ENCODE measurements at places on chromosomes 13 and 19. TPM values are rescaled to one million over a fixed set of nuclear protein-coding genes. Genes with fewer than 3 reads are reported as not detected.

FFAR1 gene
- not detected for total RNA-seq

DNA sequence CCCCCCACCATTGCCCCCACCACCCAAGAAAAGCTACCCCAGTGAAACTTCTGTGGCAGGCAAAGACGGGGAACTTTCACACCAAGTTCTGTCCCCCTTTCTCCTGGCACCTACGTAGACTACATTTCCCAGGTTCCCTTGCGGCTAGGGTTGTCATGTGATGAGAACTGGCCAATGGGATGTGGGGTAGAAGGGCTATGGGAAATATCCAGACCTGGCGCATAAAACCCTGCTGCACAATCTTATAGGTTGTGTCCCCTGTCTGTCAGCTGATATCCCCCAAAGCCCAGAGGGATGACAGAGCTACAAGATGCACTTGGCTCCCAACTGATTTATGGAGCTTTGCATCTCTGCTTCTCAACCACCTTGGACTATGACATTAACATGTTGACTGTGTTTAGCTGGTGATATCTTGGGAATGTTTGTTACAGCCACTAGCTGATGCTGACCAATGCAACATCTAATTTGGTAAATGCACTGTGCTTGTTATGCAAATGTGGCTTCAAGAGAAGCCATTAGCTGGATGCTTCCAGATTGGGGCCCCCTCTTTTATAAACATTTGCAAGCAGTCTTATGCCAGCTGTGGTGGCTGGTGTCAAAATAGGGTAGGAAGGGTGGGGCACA lies 6.1 kb downstream of the SH2D3A start:
- H3K4me3 ChIP-seq: no peak overlapping the region
- H3K27ac ChIP-seq: no peak overlapping the region

GRCh38 chr13:82088781-82089180 lies 1747.9 kb upstream of the SPRY2 start:
- no peaks in the 10 kb centered on the region for H3K27me3 ChIP-seq
- no peaks in the 10 kb centered on the region for H3K36me3 ChIP-seq
- H3K27ac ChIP-seq: no peak overlapping the region
- no peaks in the 10 kb centered on the region for H3K4me1 ChIP-seq
- no peak overlapping the region for H3K4me3 ChIP-seq

ZNF607 gene
- total RNA-seq: 4.4 TPM

DNA sequence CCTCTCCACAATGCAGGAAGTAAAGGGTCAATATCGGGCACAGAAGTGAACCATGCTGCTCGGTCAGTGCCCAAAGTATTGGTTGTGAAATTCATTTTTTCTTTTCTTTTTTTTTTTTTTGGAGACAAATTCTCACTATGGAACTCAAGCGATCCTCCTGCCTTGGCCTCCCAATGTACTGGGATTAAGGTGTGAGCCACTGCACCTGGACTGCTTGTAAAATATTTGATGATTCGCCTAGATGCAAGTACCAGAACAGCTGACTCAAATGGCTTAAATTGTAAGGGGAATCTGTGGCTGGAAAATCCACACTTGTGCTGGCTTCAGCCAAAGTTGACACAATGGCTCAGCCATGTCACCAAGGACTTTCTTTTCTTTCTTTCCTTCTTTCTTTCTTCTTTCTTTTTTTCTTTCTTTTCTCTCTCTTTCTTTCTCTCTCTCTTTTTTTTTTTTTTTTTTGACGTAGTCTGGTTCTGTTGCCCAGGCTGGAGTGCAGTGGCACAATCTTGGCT lies 43.7 kb downstream of the NUMBL start:
- no peak overlapping the region for H3K4me3 ChIP-seq
- H3K4me1 ChIP-seq: no peaks in the 10 kb centered on the region
- no peak for DNase-seq
- H3K27ac ChIP-seq: no peak overlapping the region
- no peaks in the 10 kb centered on the region for H3K27me3 ChIP-seq

DNA sequence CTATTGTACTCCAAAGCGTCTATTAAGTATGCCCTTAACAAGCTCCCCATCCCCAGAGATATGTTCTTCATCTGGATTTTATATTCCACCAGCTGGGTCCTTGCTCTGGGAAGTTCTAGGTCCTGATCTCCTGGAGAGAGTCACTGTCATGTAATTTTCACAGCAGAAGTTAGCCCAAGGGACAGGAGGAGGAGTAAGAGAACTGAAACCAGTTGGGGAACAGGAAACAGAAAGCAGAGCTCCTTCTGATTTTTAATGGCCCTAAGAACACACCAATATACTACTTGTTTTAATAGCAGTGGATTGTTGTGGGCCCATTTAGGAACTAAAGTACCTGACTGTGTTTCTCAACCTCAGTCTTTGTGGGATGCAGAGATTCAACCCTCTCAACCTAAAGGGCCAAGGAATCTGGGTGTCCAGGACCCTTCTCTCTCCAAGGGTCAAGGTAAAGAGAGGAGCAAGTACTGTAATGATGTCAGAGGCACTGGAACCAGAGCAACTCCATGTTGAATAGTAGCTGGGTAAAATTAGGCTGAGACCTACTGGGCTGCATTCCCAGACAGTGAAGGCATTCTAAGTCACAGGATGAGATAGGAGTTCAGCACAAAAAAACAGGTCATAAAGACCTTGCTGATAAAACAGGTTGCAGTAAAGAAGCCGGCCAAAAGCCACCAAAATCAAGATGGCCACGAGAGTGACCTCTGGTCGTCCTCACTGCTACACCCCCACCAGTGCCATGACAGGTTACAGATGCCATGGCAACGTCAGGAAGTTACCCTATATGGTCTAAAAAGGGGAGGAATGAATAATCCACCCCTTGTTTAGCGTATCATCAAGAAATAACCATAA lies 8.1 kb upstream of the FPR3 start:
- no peak overlapping the region for H3K4me3 ChIP-seq
- no peak overlapping the region for H3K27ac ChIP-seq
- no peaks in the 10 kb centered on the region for H3K36me3 ChIP-seq
- H3K4me1 ChIP-seq: no peaks in the 10 kb centered on the region
- no peak for DNase-seq
- no peaks in the 10 kb centered on the region for H3K27me3 ChIP-seq

GRCh38 chr13:98672947-98673613 lies 79.4 kb downstream of the SLC15A1 start:
- no peak overlapping the region for H3K27ac ChIP-seq
- H3K4me3 ChIP-seq: no peak overlapping the region
- H3K27me3 ChIP-seq: peaks cover 8% of the 10 kb centered on the region
- DNase-seq: peak; percentile 66

NPHS1 gene
- not detected for total RNA-seq

DNA sequence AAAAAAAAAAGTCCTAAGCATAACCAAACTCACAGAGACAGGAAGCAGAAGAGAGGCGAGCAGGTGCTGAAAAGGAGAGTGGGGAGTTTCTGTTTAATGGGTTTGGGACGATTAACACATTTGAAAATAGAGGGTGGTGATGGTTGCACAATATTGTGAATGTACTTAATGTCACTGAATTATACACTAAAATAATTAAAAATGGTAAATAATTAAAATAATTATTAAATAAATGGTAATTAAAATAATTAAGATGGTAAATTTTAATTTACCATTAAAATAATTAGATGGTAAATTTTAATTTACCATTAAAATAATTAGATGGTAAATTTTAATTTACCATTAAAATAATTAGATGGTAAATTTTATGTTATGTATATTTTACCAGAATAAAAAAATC lies 74.8 kb upstream of the XPO4 start:
- no peaks in the 10 kb centered on the region for H3K27me3 ChIP-seq
- H3K4me1 ChIP-seq: no peaks in the 10 kb centered on the region
- DNase-seq: no peak
- H3K4me3 ChIP-seq: no peak overlapping the region

ZNF285 gene
- total RNA-seq: 1.2 TPM

OR7D2 gene
- total RNA-seq: not detected

GRCh38 chr13:33206425-33206824 lies 79.1 kb downstream of the STARD13 start:
- peaks cover 28% of the 10 kb centered on the region for H3K4me1 ChIP-seq
- DNase-seq: no peak
- no peaks in the 10 kb centered on the region for H3K36me3 ChIP-seq
- H3K4me3 ChIP-seq: no peak overlapping the region
- peaks cover 7% of the 10 kb centered on the region for H3K27me3 ChIP-seq

DNA sequence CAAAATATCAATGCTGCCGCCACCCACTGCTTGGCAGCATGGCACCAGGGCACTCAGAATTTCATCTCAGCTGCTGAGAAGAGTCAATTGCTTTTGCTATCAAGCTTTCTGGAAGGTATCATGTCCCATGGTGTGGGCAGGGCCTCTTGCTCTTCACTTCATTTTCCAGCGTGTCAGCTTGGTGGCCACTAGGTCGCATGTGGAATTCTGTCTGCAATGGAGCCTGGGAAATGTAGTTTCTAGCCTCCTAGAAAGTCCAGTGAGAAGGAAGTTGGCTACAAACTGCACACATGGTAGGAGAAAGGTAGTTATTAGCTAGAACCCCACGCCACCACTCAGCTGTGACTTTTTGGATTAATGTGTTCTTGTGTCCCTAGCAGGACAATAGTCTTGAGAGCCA lies 105.3 kb downstream of the MYO16 start:
- no peak overlapping the region for H3K27ac ChIP-seq
- H3K27me3 ChIP-seq: no peaks in the 10 kb centered on the region
- DNase-seq: no peak
- no peaks in the 10 kb centered on the region for H3K36me3 ChIP-seq
- no peak overlapping the region for H3K4me3 ChIP-seq

DNA sequence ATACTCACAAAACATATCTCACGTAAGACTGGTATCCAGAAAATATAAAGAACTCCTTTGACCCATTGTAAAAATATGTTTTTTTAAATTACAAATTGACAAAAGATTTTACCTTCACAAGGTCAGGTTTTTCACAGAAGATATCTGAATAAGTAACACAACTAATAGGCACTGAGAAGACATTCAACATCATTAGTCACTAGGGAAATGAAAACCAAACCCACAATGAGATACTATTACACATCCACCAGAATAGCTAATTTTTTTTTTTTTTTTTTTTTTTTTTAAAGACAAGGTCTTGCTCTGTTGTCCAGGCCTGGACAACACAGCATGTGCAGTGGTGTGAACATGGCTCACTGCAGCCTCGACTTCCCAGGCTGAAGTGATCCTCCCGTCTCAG lies 157.5 kb downstream of the MIPEP start:
- peaks cover 3% of the 10 kb centered on the region for H3K4me1 ChIP-seq
- H3K27me3 ChIP-seq: no peaks in the 10 kb centered on the region
- no peak overlapping the region for H3K27ac ChIP-seq
- no peak overlapping the region for H3K4me3 ChIP-seq
- DNase-seq: no peak

GRCh38 chr19:11887611-11888531 lies at the start of gene ZNF69:
TSS of gene ZNF69 (plus strand) at chr19:11887782. CDS start at chr19:11887924, 142 bp downstream.
- peaks cover 7% of the 10 kb centered on the region for H3K27me3 ChIP-seq
- peak within 1 kb of the TSS; percentile 74 for H3K27ac ChIP-seq
- peaks cover 21% of the 10 kb centered on the region for H3K4me1 ChIP-seq

NCR1 gene
- total RNA-seq: 0.47 TPM

DNA sequence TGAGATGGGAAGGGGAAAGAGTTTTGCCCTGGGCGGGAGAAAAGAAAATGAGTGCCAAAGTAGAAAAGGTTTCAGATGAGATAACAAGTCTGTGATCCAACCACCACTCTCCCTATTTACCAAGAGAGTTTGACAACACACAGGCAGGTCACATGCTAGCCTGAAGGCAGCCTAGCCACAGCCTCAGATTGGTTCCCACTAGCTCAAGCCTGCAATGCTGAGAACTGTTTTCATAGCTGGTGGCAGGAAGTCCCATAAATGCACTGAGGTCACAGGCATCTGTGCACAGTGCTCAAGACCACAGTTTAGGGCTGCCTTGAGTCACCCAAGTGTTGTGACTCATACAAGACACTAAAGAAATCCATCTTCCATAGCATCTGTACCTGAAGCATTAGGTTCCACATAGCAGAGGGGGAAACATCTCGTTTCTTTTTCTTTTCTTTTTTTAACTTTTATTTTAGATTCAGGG lies 18.5 kb upstream of the POP4 start:
- H3K27me3 ChIP-seq: peaks cover 31% of the 10 kb centered on the region
- no peak overlapping the region for H3K4me3 ChIP-seq
- H3K27ac ChIP-seq: peak overlapping the region; percentile 47
- H3K4me1 ChIP-seq: peaks cover 19% of the 10 kb centered on the region
- peaks cover 5% of the 10 kb centered on the region for H3K36me3 ChIP-seq

GRCh38 chr19:4139614-4140236 lies 13.7 kb upstream of the CREB3L3 start:
- peaks cover 7% of the 10 kb centered on the region for H3K27me3 ChIP-seq
- no peaks in the 10 kb centered on the region for H3K36me3 ChIP-seq
- peaks cover 15% of the 10 kb centered on the region for H3K4me1 ChIP-seq
- H3K4me3 ChIP-seq: peak overlapping the region; percentile 5
- peak; percentile 92 for DNase-seq
- H3K27ac ChIP-seq: peak overlapping the region; percentile 81

DNA sequence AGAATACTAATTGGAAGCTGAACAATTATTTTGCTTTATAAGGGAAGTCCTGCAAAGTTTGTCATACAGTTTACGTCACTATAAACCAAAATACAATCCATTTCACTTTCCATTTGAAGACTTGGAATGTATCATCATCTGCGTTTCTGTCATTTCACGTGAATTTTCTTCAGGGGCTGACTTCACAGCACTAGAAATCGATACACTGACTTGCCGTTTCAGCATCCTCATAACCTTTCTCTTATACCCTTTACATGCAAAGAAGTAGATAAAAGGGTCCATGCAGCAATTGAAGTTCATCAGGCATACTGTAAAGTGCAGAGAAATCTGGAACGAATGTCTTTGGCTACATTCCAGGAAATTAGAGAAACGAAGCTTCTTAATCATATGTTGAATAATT lies 12.2 kb downstream of the GPR183 start:
- DNase-seq: no peak
- H3K27me3 ChIP-seq: no peaks in the 10 kb centered on the region
- H3K27ac ChIP-seq: no peak overlapping the region
- H3K4me1 ChIP-seq: peaks cover 69% of the 10 kb centered on the region
- peaks cover 56% of the 10 kb centered on the region for H3K36me3 ChIP-seq

GRCh38 chr19:12701596-12702282 lies 5.3 kb upstream of the FBXW9 start:
- H3K27me3 ChIP-seq: no peaks in the 10 kb centered on the region
- H3K36me3 ChIP-seq: peaks cover 54% of the 10 kb centered on the region
- H3K4me3 ChIP-seq: no peak overlapping the region
- no peak overlapping the region for H3K27ac ChIP-seq

DNA sequence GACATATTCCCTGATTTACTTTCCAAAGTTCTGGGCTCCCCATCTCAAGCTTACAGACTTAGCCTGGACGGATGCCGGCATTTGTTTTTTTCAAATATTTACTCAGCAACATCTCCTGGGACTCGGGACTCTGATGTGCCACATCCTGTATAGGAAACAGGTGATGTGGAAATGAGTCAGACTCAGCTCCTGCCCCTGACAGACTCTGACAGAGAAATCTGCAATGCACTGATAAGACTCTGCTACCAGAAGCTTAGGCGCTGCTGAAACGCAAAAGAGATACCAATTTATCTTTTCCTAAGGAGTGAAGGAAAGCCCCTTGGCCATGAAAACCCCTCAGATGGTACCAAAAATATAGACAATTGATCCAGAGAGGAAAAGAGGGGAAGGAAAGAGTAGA lies 16.2 kb downstream of the LAIR2 start:
- H3K4me1 ChIP-seq: peaks cover 59% of the 10 kb centered on the region
- DNase-seq: peak; percentile 78
- H3K4me3 ChIP-seq: peak overlapping the region; percentile 58
- H3K27ac ChIP-seq: peak overlapping the region; percentile 85

CBARP gene
- total RNA-seq: not detected

- H3K4me3 ChIP-seq: no peak overlapping the region
- no peak for DNase-seq
Measured at GRCh38 chr13:112582263-112582662, 5.7 kb downstream of the TUBGCP3 start.

- H3K4me1 ChIP-seq: peaks cover 13% of the 10 kb centered on the region
- H3K4me3 ChIP-seq: no peak overlapping the region
- H3K27ac ChIP-seq: no peak overlapping the region
- DNase-seq: no peak
- no peaks in the 10 kb centered on the region for H3K27me3 ChIP-seq
- no peaks in the 10 kb centered on the region for H3K36me3 ChIP-seq
Measured at GRCh38 chr13:77350811-77351210, 23.9 kb upstream of the MYCBP2 start.

VASP gene
- 215 TPM for total RNA-seq

Data from activated CD8-positive, alpha-beta T cell treated with anti-CD3 and anti-CD28 coated beads, Interleukin-2, amount 10 ng/mL, durations not matched to agents 7 days and 5 days (primary cell).